ENCODE measurements at places on chromosomes 3 and 15. TPM values are rescaled to one million over a fixed set of nuclear protein-coding genes. Genes with fewer than 3 reads are reported as not detected.

The MUC4 gene
- total RNA-seq = 19.0 TPM

The CD86 gene
- 10.7 TPM for total RNA-seq

The SEMA3B gene
- total RNA-seq = 295 TPM

- no peak for DNase-seq
These were observed 49.0 kb downstream of the SUCLG2 start for GRCh38 chr3:67605377-67605776.

DNA sequence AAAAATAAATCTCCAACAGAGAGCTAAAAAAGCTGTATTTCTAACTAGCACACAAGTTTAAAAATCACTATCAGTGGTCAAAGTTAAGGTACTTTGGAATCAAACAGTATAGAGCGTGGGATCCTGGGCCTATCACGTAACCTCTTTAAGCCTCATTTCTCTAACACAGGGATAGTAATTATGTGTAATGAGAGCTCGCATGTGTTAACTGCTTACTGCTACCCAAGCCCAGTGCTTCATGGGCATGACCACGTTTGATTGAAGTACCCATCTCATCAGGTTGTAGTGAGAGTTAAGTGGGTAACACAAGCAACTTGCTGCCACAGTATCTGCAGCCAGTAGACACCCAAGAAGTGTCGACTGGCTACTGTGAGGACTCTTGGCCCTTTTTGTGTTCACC, 28.2 kb upstream of the NOX5 start:
- no peak for DNase-seq

- no peak for DNase-seq
These were observed 471.1 kb downstream of the SHQ1 start for GRCh38 chr3:72376956-72377710.

DNA sequence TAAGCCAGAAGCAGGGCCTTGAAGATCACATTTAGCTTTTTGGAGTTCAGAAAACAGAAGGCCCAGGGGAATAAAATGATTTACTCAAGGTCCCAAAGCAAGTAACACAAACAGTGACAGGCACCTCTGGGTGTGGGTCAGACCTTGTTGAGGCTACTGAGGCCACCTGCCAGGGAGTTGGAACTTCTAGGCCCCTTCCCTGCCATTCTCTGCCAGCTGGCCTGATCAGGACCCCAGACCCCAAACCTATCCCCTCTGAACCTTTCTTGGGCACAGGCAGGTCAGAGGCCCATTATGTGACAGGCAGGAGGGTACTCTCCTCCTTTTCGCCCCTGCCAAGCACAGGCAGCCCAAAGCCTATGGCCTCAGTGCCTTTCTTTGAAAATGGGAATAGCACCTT, 49.4 kb upstream of the ATP2B2 start:
- no peak for DNase-seq

Measured in Peyer's patch (tissue), 4 donors.